ENCODE measurements at places on chromosomes 6 and 20.

DNA sequence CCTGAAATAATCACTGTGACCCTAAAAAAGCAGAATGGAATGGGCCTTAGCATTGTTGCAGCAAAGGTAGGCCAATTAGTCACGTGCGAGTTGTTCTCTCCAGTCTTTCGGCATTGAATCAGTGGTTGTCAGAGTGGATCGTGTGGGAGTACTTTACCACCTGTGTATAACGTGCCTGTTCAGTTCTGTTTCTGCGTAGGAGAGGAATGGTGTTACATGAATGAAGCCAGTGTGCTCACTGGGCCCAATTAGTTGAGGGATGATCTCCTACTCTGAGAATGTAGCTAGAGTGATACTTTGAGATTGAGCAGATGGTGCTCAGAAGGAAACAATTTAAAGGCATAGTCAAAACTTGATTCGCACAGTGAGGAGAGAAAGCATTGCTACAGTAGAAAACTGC lies 72.4 kb upstream of the KIF25 start:
- no peak for DNase-seq

- peak; percentile 78 for DNase-seq
These were observed 29.9 kb upstream of the PREP start for GRCh38 chr6:105432797-105433196.

DNA sequence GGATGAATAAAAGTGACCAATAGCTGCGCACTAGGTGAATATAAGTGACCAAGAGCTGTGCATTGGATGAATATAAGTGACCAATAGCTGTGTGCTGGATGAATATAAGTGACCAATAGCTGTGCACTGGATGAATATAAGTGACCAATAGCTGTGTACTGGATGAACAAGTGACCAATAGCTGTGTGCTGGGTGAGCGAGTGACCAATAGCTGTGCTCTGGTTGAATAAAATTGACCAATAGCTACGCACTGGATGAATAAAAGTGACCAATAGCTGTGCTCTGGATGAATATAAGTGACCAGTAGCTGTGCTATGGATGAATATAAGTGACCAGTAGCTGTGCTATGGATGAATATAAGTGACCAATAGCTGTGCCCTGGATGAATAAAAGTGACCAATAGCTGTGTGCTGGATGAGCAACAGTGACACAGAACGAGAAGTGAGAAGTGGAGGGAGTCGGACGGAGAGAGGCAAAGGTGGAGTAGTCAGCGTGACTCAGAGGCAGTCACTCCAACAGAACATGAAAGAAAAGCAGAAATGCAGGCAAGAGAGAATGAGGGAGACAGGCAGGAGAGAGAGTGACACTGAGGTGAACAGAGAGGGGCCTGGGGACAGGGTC lies 38.5 kb downstream of the RBM38 start:
- DNase-seq: peak; percentile 47

- DNase-seq: no peak
These were observed 15.8 kb downstream of the TUBB2B start for GRCh38 chr6:3211681-3212080.

DNA sequence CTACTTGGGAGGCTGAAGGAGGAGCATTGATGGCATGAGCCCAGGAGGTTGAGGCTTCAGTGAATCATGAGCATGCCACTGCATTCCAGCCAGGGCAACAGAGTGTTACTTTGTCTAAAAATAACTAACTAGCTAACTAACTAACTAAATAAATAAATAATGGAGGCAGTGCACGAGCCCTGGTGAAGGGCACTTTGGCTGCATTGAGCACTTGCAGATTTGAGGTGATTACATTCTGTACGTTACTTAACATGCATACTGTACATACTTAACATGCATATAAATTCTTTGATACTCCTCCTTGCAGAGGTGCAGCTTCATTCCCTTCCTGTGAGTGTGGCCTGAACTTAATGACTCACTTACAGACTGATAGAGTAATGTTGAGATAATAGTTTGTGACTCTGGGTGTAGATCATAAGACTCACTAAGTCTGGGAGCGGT lies 10.7 kb downstream of the HLA-A start:
- DNase-seq: peak; percentile 66

GRCh38 chr6:151488226-151488625 lies 5.6 kb upstream of the CCDC170 start:
- DNase-seq: peak; percentile 51

- DNase-seq: no peak
These were observed 57.6 kb downstream of the CPNE5 start for GRCh38 chr6:36781669-36782068.

DNA sequence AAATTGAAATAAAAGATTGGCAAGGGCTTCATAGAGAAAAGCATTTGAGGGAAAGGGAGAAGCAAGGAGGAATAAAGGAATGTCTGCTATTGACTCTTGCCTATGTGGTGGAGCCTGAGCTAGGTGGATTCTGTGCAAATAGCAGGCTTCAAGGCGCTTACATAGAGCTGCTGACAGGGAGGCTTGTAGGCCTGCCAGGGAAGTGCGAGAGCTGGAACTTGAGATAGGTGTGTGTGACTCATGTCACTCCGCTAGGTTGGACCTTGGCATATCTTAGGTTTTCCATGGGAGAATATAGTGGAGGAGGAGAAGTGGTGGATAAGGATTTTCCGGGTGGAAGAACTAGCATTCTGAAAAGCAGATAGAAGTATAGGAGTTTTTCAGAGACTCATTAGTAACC lies 14.0 kb downstream of the SNRNP48 start:
- DNase-seq: no peak

DNA sequence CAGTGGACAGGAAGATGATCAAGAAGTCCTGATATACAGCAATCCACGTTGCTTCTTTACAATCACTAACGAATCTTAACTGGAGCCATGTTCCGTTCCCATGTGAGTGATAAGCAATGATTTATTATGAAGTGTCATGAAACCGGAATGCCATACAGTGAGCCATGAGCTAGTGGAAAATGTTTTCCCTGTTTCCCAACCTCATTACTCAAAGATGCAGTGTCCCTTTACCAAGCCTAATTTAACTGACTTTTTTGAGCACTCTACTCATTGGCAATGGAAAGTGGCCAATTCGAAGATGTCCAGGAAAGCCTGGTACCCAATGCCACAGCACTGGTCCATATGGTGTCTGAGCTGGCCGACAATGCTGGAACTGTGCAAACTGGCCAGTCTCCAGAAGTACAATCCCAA lies 148.3 kb downstream of the ZNF217 start:
- no peak for DNase-seq

GRCh38 chr6:52418606-52419005 lies 1.5 kb upstream of the EFHC1 start:
- DNase-seq: no peak

- DNase-seq: no peak
These were observed 434.2 kb downstream of the NKAIN2 start for GRCh38 chr6:124237911-124238310.

DNA sequence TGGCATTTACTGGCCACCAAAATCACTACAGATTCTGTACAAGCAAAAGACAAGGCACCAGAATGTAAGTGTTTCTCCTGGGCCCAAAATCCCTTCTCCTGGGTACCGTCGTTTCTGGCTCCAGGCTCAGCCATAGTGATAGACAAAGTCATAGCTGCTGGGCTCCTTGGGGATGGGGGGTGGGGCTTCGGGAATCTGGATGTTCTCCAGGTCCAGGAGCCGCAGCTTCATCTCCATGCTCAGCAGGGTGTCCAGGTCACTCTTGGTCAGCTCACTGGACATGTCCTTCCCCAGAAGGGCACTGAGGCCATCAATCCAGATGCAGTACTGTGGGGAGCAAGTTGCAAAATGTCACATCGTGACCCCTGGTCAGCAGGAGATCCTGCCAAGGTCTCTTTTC lies 39.2 kb downstream of the ELMO2 start:
- DNase-seq: no peak

GRCh38 chr6:14765106-14765505 lies 480.8 kb upstream of the JARID2 start:
- DNase-seq: peak; percentile 34

DNA sequence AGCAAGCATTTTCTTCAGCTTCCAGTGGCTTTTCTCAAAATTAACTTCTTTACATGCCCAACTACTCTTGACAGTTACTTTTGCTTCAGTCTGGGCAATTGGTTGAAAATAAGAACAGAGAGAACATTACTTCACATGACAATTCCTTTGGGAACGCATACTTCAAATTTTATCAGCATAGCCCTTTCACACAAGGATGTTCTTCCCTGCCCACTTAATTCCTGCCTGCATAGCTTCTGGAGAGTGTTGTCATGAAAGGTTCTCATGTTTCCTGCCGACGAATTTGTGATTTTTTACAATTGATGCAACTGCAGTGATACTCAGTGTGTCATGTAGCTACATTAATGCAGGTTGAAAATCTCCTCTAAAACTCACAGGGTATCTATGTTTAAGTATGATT lies 22.0 kb upstream of the SNRNP48 start:
- DNase-seq: no peak

DNA sequence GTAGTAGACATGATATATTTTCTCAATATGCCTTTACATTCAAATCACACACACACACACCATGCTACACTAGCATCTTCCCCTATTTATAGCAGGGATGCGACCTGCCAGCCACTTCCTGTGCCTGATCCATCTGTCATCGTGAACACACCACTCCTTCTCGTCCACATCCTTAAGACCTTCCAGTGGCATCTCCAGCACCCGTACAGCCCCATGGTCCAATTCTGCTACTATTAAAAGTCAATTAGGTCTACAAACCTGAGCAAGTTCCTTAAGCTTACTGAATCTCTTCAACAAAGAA lies 54.5 kb downstream of the KIF16B start:
- DNase-seq: no peak

GRCh38 chr6:105536961-105537360 lies 134.1 kb upstream of the PREP start:
- peak; percentile 63 for DNase-seq

GRCh38 chr6:146545581-146545980 lies 1.9 kb downstream of the RAB32 start:
- peak; percentile 34 for DNase-seq

GRCh38 chr6:37717836-37718251 lies 20.2 kb upstream of the MDGA1 start:
- no peak for DNase-seq

GRCh38 chr6:6793388-6794250 lies 205.1 kb downstream of the LY86 start:
- no peak for DNase-seq

- DNase-seq: no peak
These were observed 315 bp upstream of the PDE10A start for GRCh38 chr6:165663377-165663735.

GRCh38 chr6:150263765-150264404 lies 104.9 kb upstream of the IYD start:
- no peak for DNase-seq

GRCh38 chr6:79801362-79801761 lies 146.0 kb downstream of the ELOVL4 start:
- DNase-seq: no peak

GRCh38 chr6:28802417-28803336 lies 121.1 kb downstream of the TRIM27 start:
- peak; percentile 62 for DNase-seq

- no peak for DNase-seq
These were observed 27.5 kb downstream of the PXDC1 start for GRCh38 chr6:3723966-3724365.

- DNase-seq: no peak
These were observed 162.7 kb downstream of the MTHFD1L start for GRCh38 chr6:151027936-151028838.

- no peak for DNase-seq
These were observed 354.5 kb downstream of the UTRN start for GRCh38 chr6:144639654-144640053.

DNA sequence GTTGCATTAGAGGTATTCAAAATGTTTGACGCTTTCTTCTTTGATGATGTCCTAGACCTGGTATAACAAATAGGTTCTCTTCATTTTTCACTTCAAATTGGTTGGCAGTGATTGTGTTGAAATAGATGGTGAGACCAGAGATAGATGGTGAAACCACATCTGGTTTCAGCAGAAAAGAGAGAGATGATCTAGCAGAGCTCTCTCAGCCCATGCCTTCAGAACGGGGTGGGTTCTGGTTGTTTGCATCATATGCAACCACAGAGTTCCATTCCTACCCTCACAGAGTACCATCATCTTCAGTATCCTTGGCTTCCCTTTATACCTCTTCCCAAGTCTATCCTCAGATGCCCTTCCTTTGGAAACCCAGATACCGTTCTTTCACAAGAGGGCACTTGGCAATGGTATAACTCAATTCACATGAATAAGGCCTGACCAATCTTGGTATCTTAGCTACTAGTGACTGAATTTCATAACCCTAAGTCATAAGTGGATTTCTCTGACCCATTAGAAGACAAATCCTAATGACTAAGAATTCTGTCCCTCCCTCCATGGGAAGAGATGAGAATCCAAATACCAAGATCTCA lies 93.7 kb downstream of the UBE3D start:
- DNase-seq: no peak

- no peak for DNase-seq
These were observed 99.6 kb downstream of the MAP3K4 start for GRCh38 chr6:161091151-161091550.

DNA sequence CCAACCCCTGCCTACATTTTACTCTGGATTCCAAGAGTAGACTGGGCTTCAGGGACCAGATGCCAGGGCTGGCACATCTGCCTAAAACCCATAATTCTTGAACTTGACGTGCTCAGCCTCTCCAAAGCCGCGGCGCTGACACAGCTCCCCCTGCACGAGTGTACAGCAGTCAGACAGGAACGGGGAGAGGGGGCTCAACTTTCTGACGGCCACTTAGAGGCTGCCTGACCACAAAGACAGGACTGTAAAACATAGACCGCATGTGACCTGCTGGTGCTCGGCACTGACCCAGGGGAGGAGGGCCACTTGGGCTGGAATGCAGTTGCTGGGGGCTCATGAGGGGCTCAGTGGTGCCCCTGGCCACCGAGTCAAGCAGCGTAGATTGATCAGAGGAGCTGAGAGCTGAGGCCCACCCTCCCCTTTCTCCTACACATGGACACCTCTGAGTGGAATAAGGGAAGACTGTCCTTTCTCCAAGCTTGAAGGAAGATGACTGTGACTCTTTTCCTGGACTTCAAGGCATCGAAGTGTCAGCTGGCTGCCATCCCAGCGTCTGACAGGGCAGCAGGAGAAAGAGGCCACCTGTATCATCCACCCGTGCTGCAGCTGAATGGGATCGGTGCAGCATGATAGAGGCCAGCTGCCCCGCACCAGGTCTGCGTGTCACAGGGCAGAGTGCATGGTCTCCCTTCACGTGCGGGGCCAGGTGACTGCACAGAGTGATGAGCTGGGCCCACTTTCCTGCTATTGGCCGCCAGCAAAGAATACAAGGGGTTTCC lies 171.3 kb upstream of the AGPAT4 start:
- no peak for DNase-seq
